ENCODE measurements at places on chromosomes 1 and 21.

DNA sequence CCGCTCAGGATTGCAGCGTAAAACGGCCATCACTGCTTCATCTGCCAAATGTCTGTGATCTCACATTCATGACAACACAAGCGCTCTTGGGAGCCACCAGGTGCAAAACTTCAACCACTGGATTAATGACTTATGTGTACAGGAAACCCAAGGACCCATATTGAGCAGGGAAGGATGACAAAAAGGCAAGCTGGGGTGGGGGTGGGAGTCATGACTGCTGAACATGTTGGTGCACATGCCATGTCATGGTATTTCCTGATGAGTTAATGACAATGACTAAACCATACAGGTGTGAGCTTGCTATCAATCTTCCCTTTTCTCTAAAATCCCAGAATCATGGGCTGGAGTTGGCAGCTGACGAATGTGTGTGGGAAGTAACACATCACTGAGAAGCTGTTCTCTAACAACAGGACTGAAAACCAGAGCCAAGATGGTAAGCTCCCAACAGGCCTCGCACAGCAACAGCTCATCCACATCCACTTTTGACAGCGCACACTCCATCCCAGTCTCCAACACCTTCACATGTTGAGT, 3.1 kb upstream of the SH2D5 start:
- no peak for DNase-seq

GRCh38 chr1:108012553-108012952, 47.6 kb upstream of the VAV3 start:
- DNase-seq, result no peak

- DNase-seq, result no peak
Measured at GRCh38 chr1:116345843-116346242, 27.2 kb upstream of the ATP1A1 start.

DNA sequence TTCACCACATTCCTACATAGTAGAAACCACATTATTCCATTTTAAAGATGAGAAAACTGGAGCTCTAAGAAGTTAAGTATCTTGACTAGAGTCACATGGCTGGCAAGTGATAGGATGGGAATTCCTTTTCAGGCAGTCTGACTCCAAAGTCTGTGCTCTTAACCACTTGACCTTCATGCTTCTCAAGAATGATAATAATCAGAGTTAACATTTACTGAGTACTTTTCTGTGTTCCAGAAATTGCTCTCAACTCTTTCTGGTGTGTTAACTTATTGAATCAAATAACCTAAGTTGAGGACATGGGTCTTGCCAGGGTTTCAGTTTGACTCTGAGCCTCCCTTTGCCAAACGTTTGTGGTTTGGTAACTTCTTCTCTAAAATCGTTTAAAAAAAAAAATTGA, 169.4 kb downstream of the RASAL2 start:
- no peak for DNase-seq

DNA sequence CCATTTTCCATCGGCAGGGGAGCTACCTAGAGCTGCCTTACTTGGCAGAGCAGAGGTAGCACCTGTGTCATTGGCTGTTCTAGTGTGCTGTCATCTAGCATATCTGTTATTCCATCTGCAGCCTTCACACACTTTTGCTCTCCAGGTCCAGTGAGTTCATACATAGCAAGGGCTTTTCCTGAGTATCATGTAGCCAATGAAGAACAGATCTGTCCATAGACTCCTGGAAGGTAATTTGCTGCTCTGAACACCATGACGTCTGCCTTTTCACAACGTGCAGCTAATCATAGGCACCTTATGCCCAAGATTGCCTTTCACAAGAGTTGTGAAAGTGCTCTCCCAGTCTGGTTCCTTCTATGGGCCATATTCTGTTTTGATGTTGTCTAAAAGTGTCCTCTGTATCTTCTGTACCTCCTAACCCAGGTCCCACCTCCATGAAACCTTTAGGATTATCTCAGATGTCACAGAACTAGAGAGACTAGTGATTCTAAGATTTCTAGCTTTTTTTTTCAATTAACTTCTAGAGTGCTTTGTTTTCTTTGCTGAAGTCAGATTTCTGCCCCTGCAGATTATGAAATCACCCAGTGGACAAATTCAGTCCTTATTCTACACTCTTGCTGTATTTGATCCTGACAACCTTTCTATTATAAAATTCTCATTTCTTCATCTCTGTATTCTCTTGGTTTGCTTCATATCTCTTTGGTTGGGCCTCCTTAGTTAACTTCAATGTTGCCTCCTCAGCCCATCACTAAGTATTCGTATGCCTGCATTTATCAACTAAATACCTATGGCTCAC, 134.8 kb downstream of the PBX1 start:
- no peak for DNase-seq

GRCh38 chr1:211738096-211738690, 62.8 kb upstream of the NEK2 start:
- DNase-seq, result no peak

- DNase-seq, result no peak
Measured at GRCh38 chr1:180156631-180157091, 2.0 kb downstream of the QSOX1 start.

DNA sequence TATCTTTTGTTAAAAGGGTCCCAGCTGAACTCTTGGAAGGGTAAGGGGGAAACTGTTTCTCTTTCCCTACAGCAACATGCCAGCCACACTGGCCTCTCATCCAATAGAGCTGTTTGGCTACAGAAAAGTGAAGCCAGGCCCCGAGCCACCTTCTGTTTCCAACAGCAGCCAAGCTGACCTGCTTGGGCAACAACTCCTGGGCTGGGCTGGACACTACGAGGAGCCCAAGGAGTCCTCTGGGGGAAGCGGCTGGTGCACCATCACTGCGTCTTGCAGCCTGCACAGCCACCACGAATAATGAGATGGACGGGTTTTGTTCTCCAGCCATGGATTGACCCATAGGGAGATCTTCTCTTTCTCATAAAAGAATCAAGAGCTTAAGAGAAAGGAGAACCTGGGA, 624.9 kb downstream of the NPHP4 start:
- DNase-seq, result no peak

GRCh38 chr1:30744060-30744756, 13.4 kb downstream of the LAPTM5 start:
- no peak for DNase-seq

GRCh38 chr1:223531742-223532341, 133.7 kb downstream of the CAPN8 start:
- peak; percentile 67 for DNase-seq

DNA sequence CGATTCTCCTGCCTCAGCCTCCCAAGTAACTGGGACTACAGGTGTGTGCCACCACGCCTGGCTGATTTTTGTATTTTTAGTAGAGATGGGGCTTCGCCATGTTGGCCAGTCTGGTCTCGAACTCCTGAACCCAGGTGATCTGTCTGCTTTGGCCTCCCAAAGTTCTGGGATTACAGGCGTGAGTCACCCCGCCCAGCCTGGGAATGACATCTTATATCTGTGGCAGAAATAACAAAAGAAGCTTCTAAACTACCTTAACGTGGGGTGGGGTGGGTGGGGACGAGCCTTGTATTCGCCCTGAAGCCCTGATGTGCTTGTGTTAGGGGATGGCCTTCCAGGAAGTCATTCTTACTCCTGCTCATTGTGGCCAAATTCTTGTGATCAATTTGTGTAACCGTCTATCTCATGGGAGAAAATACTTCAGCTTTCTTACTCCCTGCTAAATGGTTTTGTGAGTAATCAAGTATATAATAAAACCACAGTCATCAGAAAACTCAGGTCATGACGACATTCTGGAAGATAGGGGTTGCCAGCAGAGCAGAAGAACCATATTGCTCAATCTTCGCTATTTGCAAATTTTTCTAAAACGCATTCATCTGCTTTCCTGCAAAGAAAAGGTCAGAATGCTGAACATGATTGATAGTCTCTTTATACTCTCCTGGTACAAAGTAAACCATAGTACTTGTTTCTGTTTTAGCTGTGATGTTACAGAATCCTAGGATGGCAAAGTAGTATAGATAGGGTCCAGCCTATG, 63.2 kb downstream of the DIRAS3 start:
- no peak for DNase-seq

DNA sequence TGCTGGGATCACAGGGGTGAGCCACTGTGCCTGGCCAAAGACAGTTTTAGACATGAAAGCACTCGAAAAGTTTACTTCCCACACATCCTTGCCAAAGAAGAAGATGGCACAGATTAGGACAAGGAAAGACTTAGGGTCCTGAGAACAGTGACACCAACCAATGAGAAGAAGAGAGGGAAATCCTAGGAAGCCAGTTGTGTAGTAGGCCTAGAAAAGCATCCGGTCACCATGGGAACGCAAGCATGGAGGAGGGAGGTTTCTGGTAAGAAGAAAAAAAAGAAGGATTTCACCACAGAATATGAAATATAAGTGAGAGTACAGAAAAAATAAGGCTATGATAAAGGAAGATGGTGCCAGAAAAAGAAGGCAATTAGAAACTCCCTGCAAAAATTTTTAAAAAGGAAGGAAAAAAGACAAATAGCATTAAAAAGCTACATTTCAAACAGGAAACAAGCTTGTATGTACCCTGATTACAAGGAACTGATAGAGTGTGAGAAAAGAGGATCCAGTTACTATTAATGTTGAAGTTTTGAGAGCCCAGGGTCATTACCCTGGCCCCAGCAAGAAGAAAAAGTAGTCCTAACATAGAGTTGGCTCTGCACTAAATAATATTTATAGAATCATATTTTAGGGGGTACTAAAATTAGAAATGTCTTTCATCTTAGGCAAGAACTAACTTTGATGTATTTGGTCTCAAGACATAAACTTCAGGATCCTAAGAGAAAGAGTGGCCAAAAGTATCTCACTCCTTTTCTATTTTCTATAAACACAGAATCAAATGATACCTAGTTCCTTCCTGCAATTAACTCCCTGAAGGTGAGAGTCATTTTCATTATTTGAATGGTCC, 16.1 kb downstream of the DIPK1A start:
- DNase-seq, result no peak

GRCh38 chr1:31891280-31891679, 46.9 kb downstream of the PTP4A2 start:
- no peak for DNase-seq

DNA sequence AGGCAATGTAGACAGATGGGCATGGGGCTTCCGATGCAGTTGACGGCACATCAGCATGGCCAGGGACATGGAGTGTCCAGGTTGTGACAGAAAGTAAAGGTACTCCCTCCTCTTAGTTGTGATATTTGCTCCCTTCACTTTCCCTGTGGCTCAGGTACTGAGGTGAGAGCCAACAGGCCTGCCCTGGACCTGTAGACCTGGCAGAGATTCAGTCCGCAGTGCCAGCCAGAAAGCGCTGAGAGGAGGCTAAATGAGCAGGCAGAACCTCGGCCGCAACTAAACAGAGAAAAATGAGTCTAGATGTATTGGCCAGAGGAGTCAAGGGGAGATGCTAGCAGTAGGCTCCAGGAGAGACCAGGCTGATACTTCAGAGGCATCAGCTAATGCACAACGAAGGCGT, 22.6 kb upstream of the KCNK2 start:
- DNase-seq, result no peak

GRCh38 chr1:26533951-26534509, 4.5 kb downstream of the RPS6KA1 start:
- DNase-seq, result no peak

- no peak for DNase-seq
Measured at GRCh38 chr21:29033301-29033700, 8.8 kb downstream of the USP16 start.

- DNase-seq, result no peak
Measured at GRCh38 chr1:150567341-150567716, 12.1 kb downstream of the MCL1 start.

- no peak for DNase-seq
Measured at GRCh38 chr1:41614818-41615217, 130.3 kb upstream of the EDN2 start.

DNA sequence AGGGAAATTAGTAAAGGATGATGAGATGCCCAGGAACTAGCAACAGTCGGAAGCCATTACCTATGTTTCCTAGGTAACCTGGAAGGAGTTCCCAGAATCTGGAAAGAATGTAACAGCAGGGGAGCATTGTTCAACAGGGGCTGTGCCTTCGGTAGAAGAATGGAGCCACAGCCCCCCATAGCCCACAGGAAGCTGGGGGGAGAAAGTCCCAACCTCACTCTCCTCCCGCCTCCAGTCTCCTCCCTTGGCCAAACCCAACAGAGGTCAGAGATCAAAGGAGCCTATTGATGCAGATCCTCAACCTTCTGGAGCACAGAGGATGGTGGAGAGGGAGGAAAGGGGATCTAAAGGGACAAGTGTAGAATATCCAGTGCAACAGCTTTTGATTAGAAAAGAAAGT, 131.5 kb upstream of the SLC44A3 start:
- DNase-seq, result peak; percentile 10

DNA sequence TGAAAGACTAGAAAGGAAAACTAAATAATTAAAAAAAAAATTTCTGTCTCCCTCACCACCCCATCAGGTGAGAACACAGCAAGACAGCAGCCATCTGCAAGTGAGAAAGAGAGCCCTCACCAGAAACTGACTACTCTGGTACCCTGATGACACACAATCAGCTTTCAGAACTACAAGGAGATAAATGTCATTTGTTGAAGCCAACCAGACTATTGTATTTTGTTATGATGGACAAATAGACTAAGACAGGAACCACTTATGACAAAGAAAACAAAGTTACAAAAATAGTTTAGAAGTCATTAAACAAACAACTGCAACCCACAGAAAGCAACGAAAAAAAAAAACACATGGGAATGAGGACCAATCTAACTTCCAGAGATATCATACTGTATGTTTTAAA, 98.3 kb downstream of the FAF1 start:
- DNase-seq, result no peak

- no peak for DNase-seq
Measured at GRCh38 chr1:30579580-30579979, 143.8 kb downstream of the MATN1 start.

GRCh38 chr1:38213646-38214434, 167.2 kb upstream of the POU3F1 start:
- peak; percentile 36 for DNase-seq

GRCh38 chr1:168509210-168509609, 34.6 kb downstream of the XCL2 start:
- no peak for DNase-seq

GRCh38 chr1:236027104-236027503, 37.8 kb downstream of the NID1 start:
- DNase-seq, result no peak

- DNase-seq, result no peak
Measured at GRCh38 chr1:100342348-100342747, 10.0 kb upstream of the CDC14A start.

DNA sequence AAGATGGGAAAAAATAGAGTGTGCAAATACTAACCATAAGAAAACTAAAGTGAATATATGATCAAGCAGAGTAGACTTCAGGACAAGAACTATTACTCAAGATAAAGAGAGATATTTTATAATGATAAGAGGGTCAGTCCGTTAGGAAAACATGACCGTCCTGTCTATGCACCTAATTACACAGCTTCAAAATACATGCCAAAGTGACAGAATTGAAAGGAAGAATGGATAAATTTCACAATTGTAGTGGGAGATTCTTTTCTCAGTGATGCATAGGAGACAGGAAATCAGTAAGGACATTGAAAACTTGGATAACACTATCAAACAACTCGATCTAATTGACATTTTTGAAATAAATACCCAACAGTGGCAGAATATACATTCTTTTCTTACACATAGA, 489.0 kb downstream of the CAMTA1 start:
- DNase-seq, result no peak

DNA sequence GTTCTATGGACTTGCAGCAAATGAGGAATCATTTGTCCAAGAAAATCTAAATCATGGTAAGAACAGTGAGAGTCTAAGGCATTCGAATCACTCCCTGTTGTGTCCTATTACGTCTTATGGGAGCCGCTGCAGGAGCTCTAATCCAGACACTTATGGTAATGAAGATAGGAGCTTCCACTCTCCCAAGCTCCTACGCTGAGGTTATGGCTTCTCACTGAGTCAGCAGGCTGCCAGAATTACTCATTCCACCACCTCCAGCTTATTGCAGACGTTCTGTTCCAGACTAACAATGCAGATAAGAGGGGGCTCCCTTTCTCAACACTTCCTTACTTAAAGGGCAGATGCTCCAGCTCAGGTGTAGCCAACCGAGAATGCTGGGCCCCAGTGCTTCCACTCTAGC, 212.6 kb downstream of the GREM2 start:
- no peak for DNase-seq

All from NCI-H1092 (cell line).